ENCODE measurements at places on chromosomes 5 and 9.

GRCh38 chr5:173693670-173694069 lies 77.2 kb upstream of the BOD1 start:
- DNase-seq, result no peak

DNA sequence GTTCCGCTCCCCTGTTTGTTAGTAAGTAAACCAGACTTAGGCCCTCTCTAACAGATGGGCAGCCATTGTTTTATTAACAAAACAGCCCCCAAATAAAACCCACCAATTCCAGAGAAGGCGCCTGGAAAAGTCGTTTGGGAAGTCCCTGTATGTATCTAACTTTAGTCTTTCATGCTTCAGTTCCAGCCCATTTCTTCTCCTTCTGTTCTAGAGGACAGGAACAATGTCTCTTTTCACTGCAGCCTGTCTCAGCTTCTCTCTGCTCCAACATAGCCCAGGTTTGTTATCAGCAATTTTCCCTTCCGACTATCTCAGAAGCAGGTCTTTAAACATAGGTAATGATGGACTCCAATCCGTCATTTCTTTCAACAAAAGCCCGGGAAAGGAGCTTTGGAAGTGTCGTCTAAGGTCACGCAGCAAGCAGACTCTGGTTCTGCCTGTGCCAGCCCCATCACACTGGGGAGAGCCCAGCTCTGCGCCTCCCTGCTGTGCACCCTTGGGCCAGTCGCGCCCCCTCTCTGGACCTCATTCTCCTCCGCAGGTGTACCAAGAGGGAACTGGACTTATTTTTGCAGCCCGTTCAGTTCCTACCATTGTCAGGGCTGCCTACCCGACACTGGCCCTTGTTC lies 9.6 kb upstream of the AKNA start:
- DNase-seq, result no peak

- no peak for DNase-seq
Observed at GRCh38 chr9:35518225-35518821, 28.4 kb downstream of the RUSC2 start.

GRCh38 chr5:43332401-43332800 lies 19.2 kb upstream of the HMGCS1 start:
- no peak for DNase-seq

DNA sequence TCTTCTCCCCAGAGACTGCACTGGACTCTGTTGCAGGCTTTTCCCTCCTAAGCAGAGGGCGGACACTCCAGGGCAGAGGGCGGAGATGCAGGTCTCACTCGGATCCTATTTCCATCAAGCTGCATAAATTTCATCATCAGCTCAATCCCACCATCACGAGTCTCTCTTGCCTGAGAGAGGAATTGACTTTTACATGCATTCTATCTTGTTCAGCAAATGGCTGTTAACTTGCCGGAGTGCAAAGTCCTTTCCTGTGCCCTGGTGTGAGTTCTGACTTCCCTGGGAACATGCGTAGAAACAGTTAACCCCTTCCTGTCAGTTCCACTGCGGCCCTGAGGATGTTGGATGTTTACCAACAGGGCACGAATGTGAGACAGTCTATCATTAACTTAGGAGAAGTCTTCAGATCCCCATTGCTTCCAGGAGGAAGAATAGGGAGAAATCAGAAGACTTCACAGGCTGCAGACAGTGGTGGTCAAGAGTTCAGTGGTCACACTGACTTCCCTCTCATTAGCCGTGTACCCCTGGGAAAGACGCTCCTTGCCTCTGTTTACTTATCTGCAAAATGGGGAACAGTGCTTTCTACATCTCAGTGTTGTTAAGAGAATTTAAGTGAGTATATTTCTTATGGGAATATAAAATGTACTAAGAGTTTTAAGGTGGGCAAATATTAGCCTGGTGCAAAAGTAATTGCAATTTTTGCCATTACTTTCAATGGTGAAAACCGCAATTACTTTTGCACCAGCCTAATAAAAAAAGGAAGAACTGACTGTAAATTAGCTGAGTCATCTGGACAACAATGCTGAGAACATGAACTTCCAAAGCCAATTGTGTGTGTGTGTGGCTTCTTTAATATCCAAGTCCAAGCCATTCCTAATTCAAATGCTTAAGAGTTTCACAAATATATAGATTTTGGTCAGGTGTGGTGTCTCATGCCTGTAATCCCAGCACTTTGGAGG lies 248.0 kb downstream of the DRD1 start:
- DNase-seq, result no peak

DNA sequence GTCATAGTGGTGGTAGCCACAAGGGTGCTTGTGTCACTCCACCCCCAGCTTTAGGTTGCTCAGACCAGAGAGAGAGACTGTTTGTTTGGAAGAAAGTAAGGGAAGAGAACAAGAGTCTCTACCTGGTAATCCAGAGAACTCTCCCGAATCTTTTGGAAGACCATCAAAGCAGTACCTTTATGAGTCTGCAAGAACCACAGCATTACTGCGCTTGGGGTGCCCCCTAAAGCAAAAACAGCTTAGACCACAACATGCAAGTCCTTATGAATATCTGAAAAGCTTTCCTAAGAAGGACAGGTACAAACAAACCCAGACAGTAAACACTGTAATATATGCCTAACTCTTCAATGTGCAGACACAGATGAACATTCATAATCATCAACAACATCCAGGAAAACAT lies 1398.6 kb upstream of the C9orf72 start:
- DNase-seq, result no peak

DNA sequence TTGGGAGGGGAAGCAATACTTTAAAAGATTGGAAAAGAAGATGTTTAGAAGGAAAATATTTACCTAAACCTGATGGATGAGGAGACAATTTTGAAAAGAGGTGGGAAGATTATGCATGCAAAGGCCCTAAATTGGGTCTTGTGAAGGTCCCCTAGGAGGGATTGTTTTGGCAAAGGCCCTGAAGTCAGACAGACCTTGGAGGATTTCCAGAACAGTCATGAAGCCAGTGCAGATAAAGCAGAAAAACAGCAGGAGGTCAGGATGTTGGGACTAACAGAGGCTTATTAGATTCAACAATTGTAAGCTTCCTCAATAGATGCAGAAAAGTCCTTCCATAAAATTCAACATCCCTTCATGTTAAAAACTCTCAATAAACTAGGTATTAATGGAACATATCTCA lies 361.0 kb upstream of the CDH6 start:
- no peak for DNase-seq

DNA sequence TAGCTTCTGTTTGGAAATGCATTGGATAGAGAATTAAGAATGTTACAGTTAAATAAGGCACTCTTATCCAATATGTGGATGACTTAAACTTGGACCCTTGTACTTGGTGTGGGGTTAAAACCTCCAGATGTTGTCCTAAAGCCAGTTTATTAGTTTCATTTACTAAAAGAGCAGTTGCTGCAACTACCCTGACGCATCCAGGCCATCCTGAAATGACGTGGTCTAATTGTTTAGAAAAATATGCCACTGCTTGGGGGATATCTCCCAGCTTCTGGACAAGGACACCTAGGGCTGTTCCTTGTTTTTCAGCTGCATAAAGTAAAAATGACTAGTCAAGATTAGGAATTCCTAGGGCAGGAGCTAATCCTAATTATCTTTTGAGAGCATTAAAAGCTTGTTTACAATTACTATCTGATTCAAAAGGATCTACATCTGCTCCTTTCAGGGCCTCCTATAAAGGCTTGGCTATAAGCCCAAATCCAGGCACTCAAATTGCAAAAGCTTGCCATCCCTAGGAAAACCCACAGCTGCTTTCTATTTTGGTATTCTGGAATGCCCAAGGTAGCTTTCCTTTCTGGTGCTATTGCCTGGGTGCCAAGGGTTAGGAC lies 45.7 kb upstream of the SLCO4C1 start:
- no peak for DNase-seq

DNA sequence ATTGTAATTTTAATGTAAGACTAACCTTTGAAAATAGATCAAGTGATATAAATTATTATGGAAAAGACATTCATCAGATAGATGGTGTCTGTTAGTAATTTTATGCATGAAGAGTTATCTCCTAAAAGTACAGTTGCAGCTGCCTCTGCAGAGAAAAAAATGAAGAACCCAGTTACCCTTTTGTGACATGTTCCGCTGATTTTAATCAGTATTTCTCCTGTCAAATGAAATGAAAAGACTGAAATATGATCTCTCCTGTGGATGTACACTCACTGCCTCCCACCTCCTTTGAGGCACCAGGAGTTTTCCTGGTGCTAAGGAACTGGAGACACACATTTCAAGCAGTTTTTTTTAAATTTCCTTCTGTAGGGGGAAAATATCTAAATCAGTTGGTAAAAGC lies 277.4 kb downstream of the KIF4B start:
- no peak for DNase-seq

DNA sequence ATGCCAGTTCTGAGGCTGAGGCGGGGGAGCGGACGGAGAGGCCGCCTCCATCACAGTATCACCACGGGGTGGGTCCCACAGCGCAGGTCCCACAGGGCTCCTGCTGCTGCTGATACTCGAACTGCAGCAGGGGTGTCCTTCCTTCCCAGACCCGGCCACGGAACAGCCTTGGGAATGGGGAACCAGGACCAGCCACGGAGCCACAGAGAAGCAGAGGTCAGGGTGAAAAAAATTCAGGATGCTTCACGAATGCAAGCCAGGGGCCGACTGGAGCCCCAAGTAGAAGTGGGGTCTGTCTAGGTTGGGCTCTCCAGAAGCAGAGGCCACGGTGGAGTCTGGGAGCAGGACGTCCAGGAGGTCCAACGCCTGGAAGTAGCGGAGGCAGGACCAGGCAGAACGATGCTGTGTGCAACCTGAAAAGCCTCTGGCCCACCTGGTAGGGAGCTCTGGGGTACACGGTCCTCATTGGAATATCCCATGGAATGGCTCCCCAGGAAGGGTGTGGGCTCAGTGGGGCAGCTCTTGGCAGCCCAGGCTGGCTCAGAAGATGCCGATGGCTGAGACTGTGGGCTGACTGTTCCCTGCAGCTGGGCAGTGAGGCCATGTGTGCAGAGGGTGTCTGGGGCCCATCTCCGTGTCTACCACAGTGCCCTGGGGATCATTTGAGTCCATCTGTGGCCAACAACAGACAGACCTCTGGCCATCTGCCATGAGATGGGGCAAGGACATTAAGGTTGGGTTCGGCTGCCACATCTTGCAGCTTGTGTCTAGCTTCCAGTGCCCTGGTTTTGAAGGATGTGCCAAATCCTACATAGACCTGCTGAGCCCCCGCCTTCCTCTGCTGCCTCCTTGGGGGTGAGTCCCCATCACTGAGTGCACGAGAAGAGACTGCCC lies 66.9 kb upstream of the FCN1 start:
- no peak for DNase-seq

- DNase-seq, result no peak
Observed at GRCh38 chr9:88657893-88658292, 122.9 kb downstream of the NXNL2 start.

GRCh38 chr5:37738057-37738691 lies 101.7 kb downstream of the GDNF start:
- no peak for DNase-seq

DNA sequence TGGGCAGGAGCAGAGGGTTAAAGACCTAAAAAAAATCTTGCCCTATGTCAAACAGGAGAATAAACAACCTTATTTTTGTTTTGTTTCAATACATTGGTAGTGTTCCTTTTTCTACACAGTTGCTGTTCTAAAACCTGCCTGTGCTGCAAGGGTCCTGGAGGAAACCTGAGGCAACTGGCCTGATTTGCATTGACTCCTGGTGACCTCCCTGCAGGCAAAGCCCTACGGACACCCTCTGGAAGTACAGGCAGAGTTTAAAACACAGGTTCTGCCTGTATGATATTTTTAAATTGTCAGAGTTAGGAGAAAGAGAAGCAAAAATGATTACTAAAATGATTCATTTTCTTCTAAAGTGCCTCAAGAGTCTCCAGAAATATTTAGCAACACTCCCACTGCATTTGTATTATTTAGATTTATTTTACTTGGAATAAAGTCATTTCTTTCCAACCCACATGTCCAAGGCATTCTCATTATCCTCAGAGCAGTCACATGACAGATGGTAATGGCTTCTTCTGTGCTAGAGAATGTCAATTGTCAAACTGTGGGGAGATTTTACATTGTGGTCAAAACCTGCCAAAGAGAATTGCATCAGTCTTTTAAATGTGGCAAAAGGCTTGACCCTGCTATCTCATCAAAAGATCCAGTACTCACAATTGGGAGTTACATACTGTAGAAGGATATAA lies 559.6 kb downstream of the CETN3 start:
- DNase-seq, result no peak

GRCh38 chr9:34500623-34501267 lies 22.0 kb downstream of the ENHO start:
- DNase-seq, result peak; percentile 45

- no peak for DNase-seq
Observed at GRCh38 chr9:127159325-127159801, 36.9 kb upstream of the ANGPTL2 start.

DNA sequence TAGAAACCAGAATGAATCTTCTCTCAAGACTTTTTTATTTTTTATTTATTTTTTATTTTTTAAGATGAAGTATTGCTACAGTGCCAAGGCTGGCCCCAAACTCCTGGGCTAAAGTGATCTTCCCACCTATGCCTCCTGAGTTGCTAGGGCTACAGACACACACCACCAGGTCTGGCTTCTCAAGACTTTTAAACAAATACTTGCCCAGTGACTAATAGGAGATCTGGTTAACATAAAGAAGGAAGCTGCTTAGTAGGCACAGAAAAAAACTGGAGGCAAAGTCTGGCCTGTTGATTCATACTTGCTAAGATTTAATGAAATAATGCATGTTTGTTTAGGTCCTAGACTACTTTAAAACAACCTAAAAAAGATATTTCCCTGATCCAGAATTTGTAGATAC lies 43.8 kb downstream of the SLC38A9 start:
- no peak for DNase-seq

DNA sequence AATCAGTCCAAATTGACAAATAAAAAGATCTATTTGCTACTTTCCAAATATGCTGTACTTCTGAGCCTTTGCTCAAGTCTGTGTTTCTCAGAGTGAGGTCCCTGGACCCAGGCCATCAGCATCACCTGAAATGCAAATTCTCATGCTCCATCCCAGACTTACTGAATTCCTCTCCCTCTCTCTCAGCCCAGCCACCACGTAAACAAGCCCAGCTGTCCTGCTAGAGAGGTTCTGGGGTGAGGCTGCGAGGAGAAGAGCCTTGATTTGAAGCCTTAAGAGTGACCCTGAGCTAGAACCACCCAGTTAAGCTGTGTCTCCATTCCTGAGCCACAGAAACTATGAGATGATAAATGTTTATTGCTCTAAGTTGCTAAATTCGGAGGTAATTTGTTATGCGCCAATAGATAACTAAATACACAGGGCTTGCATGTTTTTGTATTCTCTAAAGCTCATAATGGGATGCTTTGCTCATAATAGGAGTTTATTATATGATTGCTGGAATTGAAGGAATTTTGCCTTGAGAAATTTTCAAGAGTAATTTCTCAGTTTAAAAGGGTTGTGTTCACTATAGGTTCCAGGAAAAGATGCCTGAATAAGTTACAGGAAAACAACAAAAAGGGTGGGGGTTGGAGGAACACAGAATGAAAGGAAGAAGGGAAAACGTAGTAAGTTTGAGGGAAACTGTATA lies 98.9 kb upstream of the SPATA31D4 start:
- DNase-seq, result no peak

GRCh38 chr9:115404311-115404710 lies 286.4 kb upstream of the TNC start:
- no peak for DNase-seq

GRCh38 chr9:101130054-101130453 lies 101.5 kb downstream of the PLPPR1 start:
- DNase-seq, result no peak

Measured in NCI-H1436 treated with DMSO at 0.1 percent for 48 hours (cell line).